OCI-LY7 (cell line): ENCODE measurements at places on chromosomes 1 and 21.
A peak's percentile ranks its signal among the peaks of the same experiment; 100 is the strongest.

DNA sequence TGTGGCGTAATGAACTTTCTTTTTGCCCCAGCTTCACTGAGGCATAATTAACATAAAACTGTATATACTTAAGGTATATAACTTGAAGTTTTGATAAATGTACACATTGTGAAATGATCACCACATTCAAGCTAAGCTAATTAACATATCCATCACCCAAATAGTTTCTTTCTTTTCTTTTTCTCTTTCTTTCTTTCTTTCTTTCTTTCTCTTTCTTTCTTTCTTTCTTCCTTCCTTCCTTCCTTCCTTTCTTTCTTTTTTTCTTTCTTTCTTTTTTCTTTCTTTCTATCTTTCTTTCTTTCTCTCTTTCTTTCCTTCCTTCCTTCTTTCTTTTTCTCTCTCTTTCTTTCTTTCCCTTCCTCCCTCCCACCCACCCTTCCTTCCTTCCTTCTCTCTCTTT, 62.5 kb downstream of the XCL1 start:
- no peak for DNase-seq

GRCh38 chr1:54459140-54459539, 52.9 kb upstream of the SSBP3 start:
- DNase-seq: no peak

DNA sequence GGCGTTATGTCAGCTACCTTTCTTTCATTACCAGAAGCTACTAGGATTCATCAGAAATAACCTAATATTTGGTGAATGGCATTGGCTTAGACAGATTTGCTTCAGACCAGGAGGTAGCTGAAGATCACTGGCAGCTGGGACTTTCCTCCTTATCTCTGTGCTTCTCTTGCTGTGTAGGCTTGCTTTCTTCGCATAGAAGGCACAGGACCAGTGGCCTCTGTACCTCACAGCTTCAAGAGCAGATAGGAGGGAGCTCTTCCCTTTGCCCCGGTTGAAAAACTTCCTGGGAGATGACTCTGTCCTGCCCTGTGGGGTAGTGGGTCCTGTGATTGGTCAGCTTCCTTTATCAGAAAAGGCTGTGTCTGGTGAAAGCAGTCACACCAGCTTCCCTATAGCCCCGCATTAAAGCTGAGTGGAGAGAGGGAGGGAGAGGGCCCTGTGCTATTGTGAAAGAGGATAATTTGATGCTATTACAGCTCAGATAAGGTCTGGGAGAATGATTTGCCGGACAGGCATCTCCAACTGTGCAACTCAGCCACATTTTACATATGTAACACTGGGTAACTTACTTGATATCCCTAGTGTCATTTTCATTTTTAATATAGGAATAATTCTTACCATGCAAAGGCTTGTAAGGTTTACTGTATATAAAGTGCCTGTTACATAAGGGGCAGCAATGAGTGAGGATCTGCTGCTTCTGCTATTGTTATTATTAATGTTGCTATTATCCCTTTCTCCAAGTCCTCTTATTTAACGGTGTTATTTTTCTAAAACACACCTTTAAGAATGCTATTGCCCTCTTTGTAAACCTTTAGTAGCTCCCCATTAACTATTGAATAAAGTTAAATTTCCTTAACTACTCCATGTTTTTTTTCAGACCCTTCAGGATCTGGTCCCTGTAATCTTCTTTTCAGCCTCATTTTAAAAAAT, 31.6 kb downstream of the OSBPL9 start:
- DNase-seq: no peak

- peak; percentile 64 for DNase-seq
Observed at GRCh38 chr21:42381347-42381984, 14.4 kb downstream of the TMPRSS3 start.

DNA sequence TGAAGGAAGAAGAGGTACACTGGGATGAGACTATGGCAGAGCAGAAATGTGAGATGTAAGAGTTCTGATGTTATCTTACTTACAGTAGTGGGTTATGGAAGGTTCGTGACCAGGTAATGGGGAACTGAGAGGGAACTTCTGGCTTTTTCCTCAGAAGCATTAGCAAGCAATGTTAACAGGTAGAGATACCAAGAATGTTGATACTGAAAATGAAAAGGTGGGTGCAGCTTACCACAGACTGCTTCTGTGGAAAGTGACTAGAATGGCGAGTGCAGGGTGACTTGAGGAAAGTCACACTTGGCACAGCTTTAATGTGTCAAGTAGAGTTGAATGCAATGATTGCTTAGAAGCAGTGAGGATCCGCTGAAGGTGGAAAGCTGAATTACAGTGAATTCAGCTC, 70.8 kb downstream of the PLA2G4A start:
- no peak for DNase-seq

- no peak for DNase-seq
Observed at GRCh38 chr1:28971980-28972771, 57.8 kb downstream of the EPB41 start.

- no peak for DNase-seq
Observed at GRCh38 chr1:243562473-243562872, 287.6 kb downstream of the AKT3 start.

DNA sequence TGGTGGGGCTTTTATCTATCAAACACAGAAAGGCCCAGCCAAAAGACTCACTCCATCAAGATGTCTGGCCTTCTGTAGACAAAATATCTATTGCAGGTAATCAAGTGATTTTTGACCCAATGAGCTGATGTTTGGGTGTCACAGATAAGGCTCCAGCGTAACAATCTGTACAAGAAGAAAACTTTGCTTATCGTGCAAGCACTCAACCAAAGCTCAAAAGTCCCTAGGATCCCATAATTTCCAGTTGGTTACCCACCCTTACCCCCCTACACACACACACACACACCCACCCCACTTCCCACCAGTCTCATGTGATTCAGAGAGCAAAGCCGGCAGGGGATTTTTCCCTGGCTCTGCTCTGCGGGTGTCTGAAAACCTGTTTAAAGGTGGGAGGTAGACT, 5.8 kb downstream of the ITPKB start:
- DNase-seq: no peak

- DNase-seq: no peak
Observed at GRCh38 chr1:193408782-193409293, 222.4 kb upstream of the B3GALT2 start.

DNA sequence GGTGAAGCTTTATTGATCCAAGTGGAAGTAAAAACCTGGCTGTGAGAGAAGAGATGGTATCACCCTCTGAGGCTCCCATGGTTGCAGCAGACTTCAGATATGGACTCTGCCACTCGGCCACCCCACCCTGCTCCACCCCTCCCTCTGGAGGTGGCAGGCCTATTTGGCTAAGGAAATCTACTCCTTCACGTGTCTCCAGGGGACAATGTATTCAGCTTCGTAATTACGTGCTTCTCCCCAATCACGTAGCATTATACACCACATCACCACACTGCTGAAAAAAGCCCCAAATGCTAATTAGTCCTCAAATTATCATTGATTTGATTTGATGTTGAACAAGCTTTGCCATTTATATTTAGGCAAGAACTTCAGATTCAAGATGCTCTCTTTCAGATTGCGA, 220.7 kb downstream of the OMA1 start:
- no peak for DNase-seq

DNA sequence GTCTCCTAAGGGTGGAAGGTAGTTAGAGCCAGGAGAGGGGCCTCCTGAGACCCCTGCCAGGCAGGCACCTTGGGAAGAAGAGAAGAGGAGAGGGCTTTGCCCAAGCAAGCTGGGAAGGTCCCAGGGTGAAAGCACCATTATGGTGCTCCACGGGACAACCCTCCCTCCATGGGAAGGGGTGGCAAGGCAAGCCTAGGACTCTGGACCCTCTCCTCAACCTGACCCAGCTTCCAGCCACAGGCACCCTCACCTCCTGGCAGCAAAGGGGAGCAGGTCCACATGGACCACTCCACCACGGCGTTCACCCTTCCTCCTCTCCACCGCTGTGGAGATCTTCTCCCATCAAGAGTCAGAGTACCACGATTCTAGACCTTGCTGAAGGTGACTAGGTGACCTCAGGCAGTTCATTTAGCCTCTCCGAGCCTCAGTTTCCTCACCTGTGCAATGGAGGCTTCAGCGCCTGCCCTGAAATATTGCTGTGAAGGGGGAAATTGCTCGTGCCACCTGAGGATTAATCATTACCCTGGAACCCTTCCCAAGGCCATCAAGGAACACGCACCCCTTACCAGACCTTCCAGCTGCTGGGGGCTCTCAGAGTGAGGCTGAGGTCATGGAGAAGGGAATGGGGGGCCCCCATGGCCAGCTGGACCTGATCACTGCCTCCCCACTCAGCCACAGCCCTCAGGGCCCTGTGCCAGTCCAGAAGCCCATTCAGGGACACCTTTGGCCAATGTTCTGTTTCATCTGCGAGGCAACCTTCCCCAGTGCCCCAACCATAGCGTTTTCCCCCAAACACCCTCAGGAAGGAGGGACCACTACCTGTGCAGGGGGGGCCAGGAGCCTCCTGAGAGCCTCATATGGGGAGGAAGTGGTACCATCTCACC, 1.6 kb downstream of the RAP1GAP start:
- no peak for DNase-seq

- DNase-seq: no peak
Observed at GRCh38 chr1:44820328-44821239, 12.3 kb downstream of the BTBD19 start.

DNA sequence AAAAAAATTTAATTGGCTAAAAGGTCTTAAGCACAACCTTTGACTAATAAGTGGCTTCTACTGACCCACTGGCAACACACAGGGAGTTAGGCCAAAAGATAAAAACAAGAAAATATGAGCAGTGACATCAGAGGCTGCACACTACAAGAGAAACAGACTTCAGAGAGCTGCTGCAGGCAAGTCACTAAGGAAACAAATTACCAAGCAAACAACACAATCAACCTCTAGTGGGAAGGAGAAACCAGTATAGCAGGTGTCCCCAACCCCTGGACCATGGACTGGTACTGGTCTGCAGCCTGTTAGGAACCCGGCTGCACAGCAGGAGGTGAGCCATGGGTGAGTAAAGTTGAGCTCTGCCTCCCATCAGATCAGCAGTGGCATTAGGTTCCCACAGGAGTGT, 20.8 kb upstream of the ENSA start:
- no peak for DNase-seq

GRCh38 chr1:75787524-75787923, 1.5 kb downstream of the RABGGTB start:
- DNase-seq: peak; percentile 50

DNA sequence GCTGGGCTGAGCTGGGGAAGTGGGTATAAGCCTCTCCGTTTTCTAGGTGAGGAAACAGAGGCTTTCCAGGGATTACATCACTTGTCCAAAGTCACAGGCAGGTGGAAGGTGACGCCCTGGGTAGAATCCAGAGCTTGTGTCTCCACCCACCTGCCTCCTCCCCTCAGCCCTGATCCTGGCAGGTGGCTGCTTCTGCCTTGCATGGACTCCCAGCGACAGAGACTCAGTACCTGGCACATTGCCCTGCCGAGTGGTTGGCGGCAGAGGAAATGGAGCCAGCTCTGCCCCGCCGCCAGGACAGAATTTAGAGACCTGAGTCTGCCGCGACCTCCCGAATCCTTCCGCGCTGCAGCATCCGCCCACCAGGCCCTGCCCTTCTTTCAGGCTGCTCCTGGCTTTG, 2.1 kb downstream of the PLA2G2E start:
- no peak for DNase-seq
